Activated CD4-positive, alpha-beta memory T cell treated with anti-CD3 and anti-CD28 coated beads for 36 hours (primary cell): ENCODE measurements at places on chromosomes 3 and 15. TPM values are rescaled to one million over a fixed set of nuclear protein-coding genes. Genes with fewer than 3 reads are reported as not detected.

DNA sequence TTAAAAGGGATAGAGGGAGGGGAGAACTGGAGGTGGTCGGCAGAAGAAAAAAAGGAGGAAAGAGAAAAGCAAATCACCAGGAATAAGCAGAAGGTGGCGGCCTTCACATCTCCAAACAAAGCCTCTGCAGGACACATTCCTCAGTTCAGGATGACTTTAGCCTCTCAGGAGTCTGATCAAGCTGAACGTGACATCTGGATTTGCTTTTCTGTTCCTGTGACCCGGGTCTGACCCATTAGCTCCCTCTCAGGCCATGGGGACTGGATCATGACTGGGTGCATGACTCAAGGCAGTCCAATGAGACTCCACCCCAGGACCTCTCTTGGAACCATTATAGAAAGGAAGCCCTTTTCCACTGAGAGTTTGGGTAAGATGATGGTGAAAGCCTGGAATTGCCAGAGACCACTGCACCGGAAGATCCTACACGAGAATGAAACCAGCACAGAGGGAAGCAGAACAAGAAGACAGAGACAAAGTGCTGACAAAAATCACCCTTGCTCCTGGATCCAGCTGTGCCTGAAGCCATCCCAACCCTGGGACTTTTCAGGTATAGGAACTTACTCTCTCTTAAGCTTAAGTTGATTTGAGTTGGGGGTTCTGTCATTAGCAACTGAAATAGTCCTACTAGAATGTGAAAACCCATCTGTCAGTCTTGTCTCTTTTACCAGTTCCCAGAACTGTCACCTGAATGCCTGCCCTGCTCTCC lies 45.4 kb upstream of the RAD18 start:
- H3K27ac ChIP-seq = no peak overlapping the region
- no peak for DNase-seq
- H3K27me3 ChIP-seq = no peaks in the 10 kb centered on the region

GRCh38 chr3:83770664-83771402 lies 1188.0 kb upstream of the CADM2 start:
- H3K4me1 ChIP-seq = no peaks in the 10 kb centered on the region
- no peak overlapping the region for H3K27ac ChIP-seq
- no peaks in the 10 kb centered on the region for H3K36me3 ChIP-seq
- no peak overlapping the region for H3K4me3 ChIP-seq
- DNase-seq = no peak

The WDR93 gene
- not detected for total RNA-seq

- H3K27ac ChIP-seq = no peak overlapping the region
- H3K27me3 ChIP-seq = peaks cover 13% of the 10 kb centered on the region
- H3K36me3 ChIP-seq = no peaks in the 10 kb centered on the region
- no peak for DNase-seq
- no peak overlapping the region for H3K4me3 ChIP-seq
These were observed 407.7 kb upstream of the C2CD4B start for GRCh38 chr15:62572797-62573196.

DNA sequence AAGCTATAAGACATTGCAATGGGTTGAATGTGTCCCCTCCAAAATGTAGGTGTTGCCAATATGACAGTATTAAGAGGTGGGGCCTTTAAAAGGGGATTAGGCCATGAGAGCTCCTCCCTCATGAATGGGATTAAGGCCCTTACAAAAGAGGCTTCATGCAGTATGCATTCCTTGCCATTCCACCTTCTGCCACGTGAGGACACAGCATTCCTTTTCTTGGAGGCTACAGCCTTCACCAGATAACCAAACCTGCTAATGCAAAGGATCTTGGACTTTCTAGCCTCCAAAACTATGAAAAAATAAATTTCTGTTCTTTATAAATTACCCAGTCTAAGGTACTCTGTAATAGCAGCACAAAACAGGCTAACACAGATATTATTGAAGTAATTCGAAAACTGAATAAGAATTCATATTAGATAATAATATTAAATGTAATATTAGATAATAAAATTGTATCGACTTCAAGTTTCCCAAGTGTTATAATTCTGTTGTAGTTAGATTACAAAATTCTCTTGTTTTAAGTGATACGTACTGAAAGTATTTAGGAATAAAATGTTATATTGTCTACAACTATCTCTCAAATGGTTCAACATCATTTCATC lies 29.4 kb upstream of the ATP8B4 start:
- H3K4me3 ChIP-seq = no peak overlapping the region
- no peak overlapping the region for H3K27ac ChIP-seq
- H3K36me3 ChIP-seq = no peaks in the 10 kb centered on the region
- no peaks in the 10 kb centered on the region for H3K27me3 ChIP-seq
- DNase-seq = no peak

DNA sequence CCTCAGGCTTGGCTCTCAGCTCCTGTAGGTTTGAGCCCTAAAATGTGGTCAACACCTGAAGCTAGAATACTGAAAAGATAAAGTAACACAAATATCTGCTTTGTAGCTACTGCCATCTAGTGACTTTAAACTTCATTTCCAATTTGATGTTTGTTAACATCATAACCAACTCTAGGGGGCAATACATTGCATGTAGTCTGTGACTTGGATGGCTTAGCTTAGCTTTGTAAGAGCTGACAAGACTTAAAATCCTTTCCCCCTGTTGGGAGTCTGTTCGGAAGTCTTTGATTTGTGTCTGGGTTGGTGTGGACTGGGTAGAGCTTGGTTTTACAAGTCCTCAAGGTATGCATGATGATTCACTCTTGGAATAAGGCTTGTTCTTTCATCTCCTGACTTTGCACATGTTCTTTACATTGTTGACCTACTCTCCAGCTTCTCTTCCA lies 51.7 kb downstream of the SCN11A start:
- DNase-seq = no peak
- H3K27ac ChIP-seq = no peak overlapping the region
- no peaks in the 10 kb centered on the region for H3K36me3 ChIP-seq
- H3K4me3 ChIP-seq = no peak overlapping the region

DNA sequence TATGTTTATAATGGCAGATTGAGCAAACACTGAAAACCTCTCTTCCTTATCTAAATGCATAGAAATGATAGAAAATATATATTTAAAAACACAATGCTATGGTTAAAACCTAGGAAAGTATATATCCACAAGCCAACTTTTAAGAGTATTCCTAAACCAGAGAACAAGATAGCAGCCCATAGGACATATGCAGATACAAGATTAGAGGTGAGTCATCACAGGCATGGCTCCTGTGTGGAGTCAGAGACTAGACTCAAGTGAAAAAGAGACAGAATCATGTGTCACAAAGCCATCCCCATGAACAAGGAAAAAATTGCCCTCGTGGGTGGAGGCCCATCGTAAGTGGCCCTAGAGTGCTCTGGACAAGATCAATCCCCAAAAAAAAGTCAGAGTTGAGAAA lies 199.4 kb upstream of the PPP2R3A start:
- no peaks in the 10 kb centered on the region for H3K36me3 ChIP-seq
- DNase-seq = no peak
- peaks cover 3% of the 10 kb centered on the region for H3K27me3 ChIP-seq
- no peak overlapping the region for H3K4me3 ChIP-seq
- no peaks in the 10 kb centered on the region for H3K4me1 ChIP-seq

The COLQ gene
- total RNA-seq = 1.5 TPM

DNA sequence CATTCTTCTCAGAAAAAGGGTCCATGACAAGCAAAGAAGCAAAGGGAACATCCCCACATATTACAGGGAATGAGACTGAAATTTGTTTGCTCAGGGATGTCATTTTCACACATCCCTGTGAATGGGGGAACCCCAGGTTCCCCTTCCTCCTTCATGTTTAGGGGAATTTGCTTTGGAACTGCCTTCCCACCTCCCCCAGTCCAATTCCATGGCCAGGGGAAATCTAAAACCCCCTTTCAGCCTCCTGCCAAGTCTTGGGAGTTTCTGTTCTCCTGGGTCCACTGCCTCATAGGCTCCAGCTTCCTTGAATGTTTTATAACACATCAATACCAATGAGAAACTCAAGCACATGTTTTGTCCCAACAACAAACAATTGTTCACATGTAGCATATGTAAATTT lies 297.5 kb upstream of the CTNNB1 start:
- H3K27ac ChIP-seq = no peak overlapping the region
- no peak for DNase-seq
- no peak overlapping the region for H3K4me3 ChIP-seq
- no peaks in the 10 kb centered on the region for H3K36me3 ChIP-seq
- no peaks in the 10 kb centered on the region for H3K27me3 ChIP-seq
- no peaks in the 10 kb centered on the region for H3K4me1 ChIP-seq

GRCh38 chr15:90959894-90960293 lies 5.2 kb downstream of the RCCD1 start:
- H3K4me1 ChIP-seq = peaks cover 10% of the 10 kb centered on the region
- DNase-seq = no peak
- peaks cover 31% of the 10 kb centered on the region for H3K36me3 ChIP-seq
- H3K4me3 ChIP-seq = no peak overlapping the region
- no peaks in the 10 kb centered on the region for H3K27me3 ChIP-seq

The PPM1M gene
- 111 TPM for total RNA-seq

GRCh38 chr15:100769975-100770340 lies 109.7 kb upstream of the ALDH1A3 start:
- no peak overlapping the region for H3K4me3 ChIP-seq
- H3K27ac ChIP-seq = no peak overlapping the region
- peaks cover 3% of the 10 kb centered on the region for H3K27me3 ChIP-seq
- H3K36me3 ChIP-seq = no peaks in the 10 kb centered on the region
- no peak for DNase-seq

- H3K4me1 ChIP-seq = peaks cover 6% of the 10 kb centered on the region
- no peak overlapping the region for H3K27ac ChIP-seq
- H3K27me3 ChIP-seq = no peaks in the 10 kb centered on the region
- peaks cover 7% of the 10 kb centered on the region for H3K36me3 ChIP-seq
- H3K4me3 ChIP-seq = no peak overlapping the region
- no peak for DNase-seq
These were observed 99.6 kb upstream of the STT3B start for GRCh38 chr3:31432897-31433678.

GRCh38 chr3:163916596-163917560 lies 1161.4 kb downstream of the SI start:
- H3K4me1 ChIP-seq = no peaks in the 10 kb centered on the region
- no peaks in the 10 kb centered on the region for H3K27me3 ChIP-seq
- DNase-seq = no peak
- no peaks in the 10 kb centered on the region for H3K36me3 ChIP-seq

- H3K36me3 ChIP-seq = no peaks in the 10 kb centered on the region
- H3K4me3 ChIP-seq = no peak overlapping the region
- no peak for DNase-seq
- no peaks in the 10 kb centered on the region for H3K4me1 ChIP-seq
These were observed 151.2 kb upstream of the CDIN1 start for GRCh38 chr15:36428102-36428845.

DNA sequence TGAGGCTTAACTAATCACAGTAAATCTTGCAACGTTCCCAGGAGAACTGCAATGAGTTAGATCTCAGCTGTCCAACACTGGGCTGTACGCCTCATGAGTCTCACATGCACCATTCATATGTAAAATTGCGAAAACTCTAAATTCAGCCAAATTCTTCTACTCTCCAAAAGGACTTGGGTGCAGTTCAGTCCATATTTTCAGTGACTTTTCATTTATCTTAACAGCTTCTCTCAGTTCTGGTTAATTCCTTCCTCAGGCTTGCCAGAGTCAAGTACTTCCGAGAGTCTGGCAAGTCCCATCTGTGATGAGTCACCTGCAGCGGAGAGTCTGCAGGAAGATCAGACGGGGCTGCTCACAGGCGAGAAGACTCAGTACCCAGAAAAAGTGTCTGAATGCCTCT lies 11.5 kb downstream of the CCDC80 start:
- no peaks in the 10 kb centered on the region for H3K36me3 ChIP-seq
- H3K4me3 ChIP-seq = no peak overlapping the region
- H3K4me1 ChIP-seq = peaks cover 6% of the 10 kb centered on the region

DNA sequence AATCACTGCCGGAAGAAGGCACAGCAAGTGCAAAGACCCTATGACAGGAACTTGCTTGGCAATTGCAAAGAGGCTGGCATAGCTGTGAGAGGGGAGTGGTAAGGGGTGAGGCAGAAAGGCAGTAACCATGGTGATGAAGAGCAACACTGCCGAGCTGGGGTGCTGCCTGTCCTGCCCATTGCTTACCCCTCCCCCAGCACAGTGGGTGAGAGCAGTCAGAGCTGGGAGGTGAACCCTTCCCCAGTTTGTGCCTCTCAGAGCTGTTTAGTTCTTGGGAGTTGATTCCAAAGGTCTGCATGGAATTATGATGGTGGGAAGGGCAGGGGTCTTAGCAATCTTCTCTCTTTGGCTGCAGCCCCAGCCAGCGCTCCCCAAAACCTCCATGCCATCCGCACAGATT lies 8.8 kb downstream of the TYRO3 start:
- H3K4me3 ChIP-seq = no peak overlapping the region
- no peak for DNase-seq
- H3K27ac ChIP-seq = no peak overlapping the region
- no peaks in the 10 kb centered on the region for H3K4me1 ChIP-seq
- H3K27me3 ChIP-seq = no peaks in the 10 kb centered on the region

The SPTSSB gene
- not detected for total RNA-seq
